Smooth muscle cell of bladder (primary cell): ENCODE measurements at places on chromosomes 5 and 9. TPM values are rescaled to one million over a fixed set of nuclear protein-coding genes. Genes with fewer than 3 reads are reported as not detected.

Gene MAST4
- 3.3 and 4.9 TPM in 2 replicates for total RNA-seq

Gene LCN2
- total RNA-seq = not detected in 2 replicates

Gene BHMT2
- 3.4 and 6.6 TPM in 2 replicates for total RNA-seq

Gene UHRF2
- total RNA-seq = 39.7 and 46.5 TPM in 2 replicates

Gene LECT2
- total RNA-seq = not detected in 2 replicates

Gene PKN3
- 0.55 and 0.85 TPM in 2 replicates for total RNA-seq

Gene PCDHGA4
- 3.3 and 4.5 TPM in 2 replicates for total RNA-seq

Gene OTULINL
- 0.09 and 0.14 TPM in 2 replicates for total RNA-seq

Gene TAF7
- total RNA-seq = 75.2 and 97.5 TPM in 2 replicates

Gene MARCOL
- total RNA-seq = 4.0 and 8.3 TPM in 2 replicates
